Cardiac muscle cell (in vitro differentiated cells and primary cell): ENCODE measurements at places on chromosomes 16 and 17. TPM values are rescaled to one million over a fixed set of nuclear protein-coding genes. Genes with fewer than 3 reads are reported as not detected.

The GALR2 gene
- 0.55 TPM in 1 of 2 replicates, not detected in the other for polyA plus RNA-seq

The ADAD2 gene
- not detected in 2 replicates for polyA plus RNA-seq

DNA sequence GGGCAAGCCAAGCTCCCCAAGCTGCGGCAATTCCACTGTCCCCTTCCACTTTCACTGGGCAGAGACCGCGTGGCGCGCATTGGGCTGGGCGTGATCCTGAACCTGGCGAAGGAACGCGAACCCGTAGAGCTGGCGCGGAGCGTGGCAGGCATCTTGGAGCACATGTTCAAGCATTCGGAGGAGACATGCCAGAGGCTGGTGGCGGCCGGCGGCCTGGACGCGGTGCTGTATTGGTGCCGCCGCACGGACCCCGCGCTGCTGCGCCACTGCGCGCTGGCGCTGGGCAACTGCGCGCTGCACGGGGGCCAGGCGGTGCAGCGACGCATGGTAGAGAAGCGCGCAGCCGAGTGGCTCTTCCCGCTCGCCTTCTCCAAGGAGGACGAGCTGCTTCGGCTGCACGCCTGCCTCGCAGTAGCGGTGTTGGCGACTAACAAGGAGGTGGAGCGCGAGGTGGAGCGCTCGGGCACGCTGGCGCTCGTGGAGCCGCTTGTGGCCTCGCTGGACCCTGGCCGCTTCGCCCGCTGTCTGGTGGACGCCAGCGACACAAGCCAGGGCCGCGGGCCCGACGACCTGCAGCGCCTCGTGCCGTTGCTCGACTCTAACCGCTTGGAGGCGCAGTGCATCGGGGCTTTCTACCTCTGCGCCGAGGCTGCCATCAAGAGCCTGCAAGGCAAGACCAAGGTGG is 9.8 kb downstream of the SARM1 start:
- DNase-seq, result peak; percentile 74

DNA sequence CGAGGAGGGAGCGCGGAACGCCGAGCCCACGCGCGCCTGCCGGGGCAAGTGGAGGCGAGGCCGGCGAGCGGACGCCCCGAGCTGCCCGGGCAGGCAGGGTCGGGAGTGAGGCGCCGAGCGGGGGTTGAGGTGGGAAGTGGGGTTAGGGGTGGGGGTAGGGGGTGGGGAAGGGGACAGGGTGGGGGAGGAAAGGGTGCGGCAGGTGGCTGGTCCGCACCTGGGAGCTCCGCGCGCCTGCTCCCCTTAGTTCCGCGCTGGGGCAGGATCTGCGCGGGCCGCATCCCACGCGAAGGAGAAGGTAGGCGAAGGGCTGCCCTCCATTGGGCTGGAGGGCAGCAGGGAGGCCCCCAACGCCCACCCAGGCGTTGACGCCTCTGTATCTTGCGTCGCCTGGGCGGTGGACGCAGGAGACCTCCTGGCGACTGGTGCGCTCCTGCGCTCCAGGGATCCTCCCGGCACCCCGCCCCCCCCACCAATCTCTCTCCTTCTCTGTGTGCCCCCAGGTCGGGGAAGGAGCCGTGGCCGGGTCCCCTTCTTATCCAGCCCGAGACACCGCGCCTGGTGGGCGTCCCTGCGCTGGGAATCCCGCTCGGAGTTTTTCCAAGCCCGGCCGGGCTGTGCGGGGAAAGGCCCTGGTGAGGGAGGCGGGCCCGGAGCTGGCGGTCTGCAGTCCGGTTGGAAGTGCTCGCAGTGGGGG is 51.3 kb upstream of the AMZ2 start:
- DNase-seq, result peak; percentile 21

The HS3ST3B1 gene
- polyA plus RNA-seq, result 2.1 and 3.9 TPM in 2 replicates

The SSTR5 gene
- 0.55 TPM in 1 of 2 replicates, not detected in the other for polyA plus RNA-seq

DNA sequence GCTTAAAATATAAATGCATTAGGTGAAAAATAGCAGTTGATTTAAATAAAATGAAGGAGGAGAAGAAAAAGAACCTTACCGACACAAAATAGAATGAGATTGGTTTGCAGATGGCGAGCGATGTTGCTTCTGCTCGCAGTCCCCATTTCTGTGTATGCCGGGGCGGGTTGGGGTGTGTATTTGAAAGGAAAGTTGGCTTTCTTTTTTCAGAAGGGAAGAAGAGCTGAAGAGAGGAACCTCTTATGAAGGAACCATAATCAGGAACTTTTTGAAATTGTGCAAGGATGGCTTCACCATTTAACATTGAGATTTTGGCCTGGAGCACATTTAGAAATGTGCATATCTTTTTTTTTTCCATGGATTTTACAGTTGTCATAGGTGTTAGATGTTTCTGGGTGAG is at the start of gene IGSF6:
IGSF6 (minus strand) TSS at position 156 of the 400 bp plus-strand sequence; CDS start at position 146, 10 bp downstream.
- no peak for DNase-seq

The CACNA1G gene
- 19.0 and 22.8 TPM in 2 replicates for polyA plus RNA-seq

The SRCIN1 gene
- 2.3 and 4.6 TPM in 2 replicates for polyA plus RNA-seq

The C1QBP gene
- polyA plus RNA-seq, result 241 and 299 TPM in 2 replicates

- DNase-seq, result no peak
Observed at GRCh38 chr17:80363120-80363515, 51.8 kb upstream of the ENDOV start.

GRCh38 chr16:69133373-69133954 is 1.0 kb downstream of the UTP4 start:
- no peak for DNase-seq

The LAT gene
- 0.56 and 0.83 TPM in 2 replicates for polyA plus RNA-seq

GRCh38 chr16:4660454-4661007 is 32.8 kb upstream of the NUDT16L1 start:
- peak; percentile 64 for DNase-seq

The ARHGAP23 gene
- 6.8 and 7.6 TPM in 2 replicates for polyA plus RNA-seq

The DRC7 gene
- polyA plus RNA-seq, result 2.0 and 3.4 TPM in 2 replicates

The MMP15 gene
- polyA plus RNA-seq, result 317 and 388 TPM in 2 replicates

GRCh38 chr17:2860883-2861282 is 64.6 kb downstream of the RAP1GAP2 start:
- DNase-seq, result no peak

The GPRC5C gene
- polyA plus RNA-seq, result 106 and 117 TPM in 2 replicates

- DNase-seq, result peak; percentile 63
Observed at GRCh38 chr17:50443505-50443974, 17.5 kb downstream of the ACSF2 start.

- no peak for DNase-seq
Observed at GRCh38 chr16:13519871-13520270, 400.1 kb upstream of the ERCC4 start.

GRCh38 chr16:56868175-56868574 is 3.2 kb downstream of the SLC12A3 start:
- DNase-seq, result no peak

The MT1F gene
- not detected in 2 replicates for polyA plus RNA-seq

The SLC52A1 gene
- polyA plus RNA-seq, result 0.16 TPM in 1 of 2 replicates, not detected in the other

The SLC12A3 gene
- polyA plus RNA-seq, result not detected in 2 replicates
